Renal cortex interstitium (tissue), 15 donors: ENCODE measurements at places on chromosomes 5 and 9. TPM values are rescaled to one million over a fixed set of nuclear protein-coding genes. Genes with fewer than 3 reads are reported as not detected.

- no peak for DNase-seq
Measured at GRCh38 chr9:69181908-69182353, 7.9 kb downstream of the TJP2 start.

GRCh38 chr5:134247428-134248224, 21.8 kb upstream of the PPP2CA start:
- no peak for DNase-seq

CHSY3 gene
- polyA plus RNA-seq = 3.5 TPM

GRCh38 chr5:148791334-148791667, 35.1 kb upstream of the ADRB2 start:
- no peak for DNase-seq

DNA sequence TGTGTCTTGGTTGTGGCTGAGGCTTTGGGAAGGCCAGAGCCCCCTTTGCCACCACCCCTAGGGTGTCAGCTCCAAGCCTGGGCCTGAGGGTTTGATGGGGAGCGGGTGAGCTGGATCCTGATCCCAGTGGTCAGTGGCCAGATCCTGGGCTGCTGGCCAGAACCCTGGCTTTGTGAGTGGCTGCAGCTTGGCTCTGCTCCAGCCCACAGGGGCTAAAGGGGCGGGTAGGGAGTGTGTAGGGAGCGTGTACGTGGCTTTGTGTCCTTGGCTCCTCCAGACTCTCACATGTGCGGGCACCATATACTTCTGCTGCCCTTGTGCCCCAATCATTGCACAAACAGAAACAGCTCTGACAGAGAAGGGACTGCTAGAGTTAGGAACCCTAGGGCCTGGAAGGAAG, 1.2 kb upstream of the IL11RA start:
- no peak for DNase-seq

GRCh38 chr5:119105971-119106370, 35.1 kb downstream of the DMXL1 start:
- DNase-seq = no peak

KIF3A gene
- polyA plus RNA-seq = 24.6 TPM

DNA sequence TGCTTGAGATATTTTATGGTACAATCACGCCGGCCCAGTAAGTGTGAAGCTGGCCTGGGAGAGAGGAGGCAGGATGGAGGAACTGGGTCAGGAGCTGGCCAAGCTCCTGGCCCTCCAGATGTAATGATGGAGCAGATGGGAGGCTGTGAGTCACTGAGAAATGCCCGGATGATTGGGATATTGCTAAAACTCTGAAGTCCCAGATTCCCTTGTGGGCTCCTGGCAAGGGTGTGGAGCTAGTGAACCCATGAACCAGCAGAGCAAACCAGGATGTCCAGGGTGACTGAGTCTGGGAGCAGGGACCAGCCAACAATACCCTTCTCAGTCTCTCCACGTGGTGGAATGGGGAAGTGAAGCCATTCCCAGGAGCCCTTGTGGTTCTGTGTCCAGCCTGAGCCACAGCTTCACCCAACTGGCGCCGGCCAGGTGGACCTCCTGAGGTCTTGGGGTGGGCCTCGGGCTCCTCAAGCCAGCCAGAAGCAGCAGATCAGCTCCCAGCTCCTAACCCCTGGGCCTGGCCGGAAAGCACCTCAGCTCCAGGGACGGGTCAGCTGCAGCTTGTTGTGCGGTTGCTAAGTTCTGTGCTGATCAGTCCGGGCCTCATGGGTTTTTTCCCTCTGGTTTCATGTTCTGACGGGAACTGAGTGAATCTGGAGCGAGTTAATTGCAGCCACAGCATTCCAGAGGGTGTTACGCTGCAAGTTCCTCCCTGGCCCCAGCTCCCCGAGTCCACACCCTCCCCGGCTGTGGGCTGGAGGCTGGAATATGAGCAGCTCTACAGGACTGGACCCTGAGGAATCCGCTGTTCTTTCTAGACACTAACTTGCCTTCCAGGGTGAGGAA, 37.6 kb downstream of the DUSP1 start:
- DNase-seq = peak; percentile 50

TSSK1B gene
- not detected for polyA plus RNA-seq

- DNase-seq = no peak
Measured at GRCh38 chr5:136388474-136388873, 23.1 kb upstream of the TRPC7 start.
